ENCODE measurements at places on chromosomes 3 and 15. TPM values are rescaled to one million over a fixed set of nuclear protein-coding genes. Genes with fewer than 3 reads are reported as not detected.

GRCh38 chr15:99604865-99605264, 39.1 kb downstream of the MEF2A start:
- H3K27me3 ChIP-seq, result no peaks in the 10 kb centered on the region
- no peak overlapping the region for H3K27ac ChIP-seq
- no peak overlapping the region for H3K4me3 ChIP-seq
- peaks cover 84% of the 10 kb centered on the region for H3K4me1 ChIP-seq
- no peak for DNase-seq

DNA sequence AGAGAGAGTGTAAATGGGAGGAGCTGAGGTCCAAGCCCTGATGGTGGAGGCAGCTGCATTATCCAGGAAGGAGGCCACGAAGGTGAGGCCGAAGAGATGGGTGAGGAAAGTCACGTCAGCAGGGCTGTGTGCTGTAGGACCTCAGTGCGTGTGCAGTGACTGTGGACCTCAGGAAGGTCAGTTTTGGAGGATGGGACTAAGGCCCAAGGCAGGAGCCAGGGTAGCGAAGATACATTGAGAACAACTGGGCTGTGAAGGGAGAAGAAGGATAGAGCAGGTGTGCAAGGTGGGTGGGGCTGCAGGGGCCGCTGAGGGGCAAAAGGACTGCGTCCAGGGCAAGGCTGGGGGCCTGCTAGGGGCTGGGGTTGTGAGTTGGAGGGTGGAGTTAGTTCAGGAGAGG, 4.9 kb downstream of the KLHL40 start:
- no peaks in the 10 kb centered on the region for H3K4me1 ChIP-seq
- H3K4me3 ChIP-seq, result no peak overlapping the region
- no peak for DNase-seq
- peaks cover 19% of the 10 kb centered on the region for H3K27me3 ChIP-seq
- no peaks in the 10 kb centered on the region for H3K36me3 ChIP-seq

GRCh38 chr3:160003520-160004128, 15.0 kb downstream of the IL12A start:
- peak; percentile 41 for DNase-seq
- H3K36me3 ChIP-seq, result no peaks in the 10 kb centered on the region
- no peak overlapping the region for H3K27ac ChIP-seq
- H3K27me3 ChIP-seq, result no peaks in the 10 kb centered on the region
- peaks cover 5% of the 10 kb centered on the region for H3K4me1 ChIP-seq

DNA sequence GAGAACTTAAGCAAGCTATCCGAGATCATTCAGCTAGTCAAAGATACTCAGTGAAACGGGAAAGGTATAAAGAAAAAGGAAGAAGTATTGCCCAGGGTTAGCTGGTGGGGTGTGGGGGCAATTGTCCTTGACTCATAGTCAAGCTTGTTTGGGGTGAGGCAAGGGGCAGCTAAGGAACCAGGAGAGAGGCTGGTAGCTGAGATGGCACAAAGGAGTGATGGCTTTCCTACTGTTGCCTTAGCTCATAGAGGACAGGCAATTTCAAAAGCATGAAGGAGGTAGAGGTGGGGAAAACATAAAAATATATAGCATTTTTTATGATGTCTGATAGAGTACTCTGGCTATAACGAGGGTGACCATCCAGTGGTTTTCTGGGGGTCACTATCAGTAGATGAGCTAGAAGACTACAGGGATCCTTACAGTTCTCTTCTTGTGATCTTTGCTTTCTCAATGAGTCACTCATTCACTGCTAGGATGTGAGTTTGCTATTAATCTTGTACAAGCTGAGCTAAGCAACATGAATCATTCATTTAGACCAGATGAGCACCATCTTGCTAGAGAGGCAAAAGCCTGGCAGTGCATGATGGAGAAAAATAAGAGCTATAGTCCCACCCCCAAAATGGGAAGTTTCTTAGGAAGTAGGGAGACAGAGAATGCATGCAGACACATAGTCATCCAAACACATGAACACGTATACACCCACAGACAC, 207.1 kb upstream of the PFN2 start:
- H3K27me3 ChIP-seq, result peaks cover 28% of the 10 kb centered on the region
- no peaks in the 10 kb centered on the region for H3K4me1 ChIP-seq
- DNase-seq, result no peak
- no peak overlapping the region for H3K27ac ChIP-seq

- peaks cover 4% of the 10 kb centered on the region for H3K27me3 ChIP-seq
- DNase-seq, result peak; percentile 26
- no peaks in the 10 kb centered on the region for H3K36me3 ChIP-seq
- H3K4me1 ChIP-seq, result peaks cover 7% of the 10 kb centered on the region
These were observed 10.6 kb upstream of the STT3B start for GRCh38 chr3:31522152-31522551.

DNA sequence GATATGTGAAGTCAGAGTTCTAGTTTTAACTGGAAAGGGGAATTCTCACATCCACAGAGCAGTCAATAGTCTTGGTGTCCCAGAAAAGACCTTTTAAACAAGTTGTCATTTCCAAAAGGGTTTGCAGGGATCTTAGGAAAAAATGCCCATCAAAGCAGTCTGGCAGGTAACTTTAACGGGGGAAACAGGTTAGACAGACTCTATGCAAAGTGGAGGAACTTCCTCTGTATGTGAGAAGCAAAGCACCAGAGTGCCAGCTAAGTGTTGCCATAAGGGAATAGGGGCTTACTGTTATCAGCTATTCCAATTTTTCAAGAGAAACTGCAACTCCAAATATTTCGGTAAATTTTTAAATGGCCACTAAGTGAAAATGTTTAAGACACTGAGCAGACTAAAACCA, 307.9 kb upstream of the MDFIC2 start:
- H3K36me3 ChIP-seq, result no peaks in the 10 kb centered on the region
- no peak for DNase-seq
- H3K27ac ChIP-seq, result no peak overlapping the region

DNA sequence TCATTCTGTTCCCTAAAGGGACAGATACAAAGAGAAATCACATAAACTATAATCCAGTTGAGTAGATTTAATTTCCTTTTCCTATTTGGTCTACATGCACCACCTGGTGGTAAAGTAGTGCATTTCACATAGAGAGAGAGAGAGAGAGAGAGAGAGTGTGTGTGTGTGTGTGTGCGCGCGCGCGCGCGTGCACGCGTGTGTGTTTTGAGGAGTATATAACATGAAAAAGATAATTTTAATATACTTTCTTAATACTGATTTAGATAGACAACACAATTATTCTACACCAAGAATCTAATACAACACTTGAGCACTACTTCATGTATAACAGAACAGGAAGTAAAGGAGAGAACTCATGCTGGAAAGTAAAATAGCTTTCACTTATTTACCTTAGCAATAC, 1.1 kb upstream of the FGF7 start:
- no peak overlapping the region for H3K4me3 ChIP-seq
- H3K36me3 ChIP-seq, result no peaks in the 10 kb centered on the region
- peak; percentile 42 for DNase-seq

- no peak overlapping the region for H3K4me3 ChIP-seq
- H3K36me3 ChIP-seq, result no peaks in the 10 kb centered on the region
- H3K27me3 ChIP-seq, result peaks cover 7% of the 10 kb centered on the region
- DNase-seq, result no peak
These were observed 640.8 kb downstream of the TUSC7 start for GRCh38 chr3:117350371-117350770.

Gene USP4
- 52.5 TPM for polyA plus RNA-seq

Gene IGF2BP2
- not detected for polyA plus RNA-seq

Gene TGFBR2
- 169 TPM for polyA plus RNA-seq

All from naive B cell (primary cell).